Activated naive CD4-positive, alpha-beta T cell treated with anti-CD3 and anti-CD28 coated beads, Interleukin-2, amount 50 U/mL, for 16 hours (primary cell): ENCODE measurements at places on chromosomes 13 and 19.
A peak's percentile ranks its signal among the peaks of the same experiment; 100 is the strongest.

DNA sequence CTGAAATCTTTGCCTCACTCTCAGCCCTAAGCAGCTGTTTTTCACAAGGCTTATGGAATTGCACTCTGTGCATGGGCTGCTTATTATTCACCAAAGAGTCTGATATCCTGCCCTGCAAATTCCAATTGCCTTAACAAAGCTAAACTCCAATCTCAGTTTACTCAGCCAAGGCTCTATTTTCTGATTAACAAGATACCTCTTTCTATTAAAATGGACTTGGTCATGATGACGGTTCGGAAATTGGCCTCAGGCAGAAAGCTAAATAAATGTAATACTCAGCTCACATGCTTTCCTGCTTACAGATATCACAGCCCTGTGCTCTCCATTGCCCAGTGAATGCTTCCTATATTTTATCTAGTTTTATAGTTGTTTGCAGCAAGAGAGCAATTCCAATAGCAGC lies 1270.8 kb downstream of the PCDH9 start:
- DNase-seq = no peak

GRCh38 chr13:56923626-56924140 lies 217.0 kb upstream of the PRR20A start:
- DNase-seq = no peak

GRCh38 chr19:31890230-31890629 lies 455.2 kb upstream of the ZNF507 start:
- no peak for DNase-seq

GRCh38 chr13:49110122-49110912 lies 109.8 kb upstream of the MLNR start:
- DNase-seq = peak; percentile 71

DNA sequence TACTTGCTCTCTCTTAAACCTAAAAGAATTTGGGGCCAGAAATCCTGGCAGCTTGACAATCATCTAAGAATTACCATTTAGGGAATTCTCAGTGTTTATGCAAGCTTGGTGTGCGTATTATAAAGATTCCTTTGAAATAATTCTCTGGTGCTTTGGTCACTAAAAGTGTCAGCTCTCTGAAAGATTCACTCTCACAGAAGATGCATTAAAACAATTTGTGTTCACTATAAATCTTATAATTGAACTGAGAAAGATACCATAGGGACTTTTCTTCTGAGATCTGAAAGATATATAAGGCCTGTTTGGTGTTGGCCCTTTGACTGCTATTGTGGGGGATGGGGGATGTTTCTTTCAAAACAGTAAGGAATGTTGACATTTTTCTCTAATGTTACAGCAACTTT lies 27.3 kb downstream of the EPSTI1 start:
- no peak for DNase-seq

DNA sequence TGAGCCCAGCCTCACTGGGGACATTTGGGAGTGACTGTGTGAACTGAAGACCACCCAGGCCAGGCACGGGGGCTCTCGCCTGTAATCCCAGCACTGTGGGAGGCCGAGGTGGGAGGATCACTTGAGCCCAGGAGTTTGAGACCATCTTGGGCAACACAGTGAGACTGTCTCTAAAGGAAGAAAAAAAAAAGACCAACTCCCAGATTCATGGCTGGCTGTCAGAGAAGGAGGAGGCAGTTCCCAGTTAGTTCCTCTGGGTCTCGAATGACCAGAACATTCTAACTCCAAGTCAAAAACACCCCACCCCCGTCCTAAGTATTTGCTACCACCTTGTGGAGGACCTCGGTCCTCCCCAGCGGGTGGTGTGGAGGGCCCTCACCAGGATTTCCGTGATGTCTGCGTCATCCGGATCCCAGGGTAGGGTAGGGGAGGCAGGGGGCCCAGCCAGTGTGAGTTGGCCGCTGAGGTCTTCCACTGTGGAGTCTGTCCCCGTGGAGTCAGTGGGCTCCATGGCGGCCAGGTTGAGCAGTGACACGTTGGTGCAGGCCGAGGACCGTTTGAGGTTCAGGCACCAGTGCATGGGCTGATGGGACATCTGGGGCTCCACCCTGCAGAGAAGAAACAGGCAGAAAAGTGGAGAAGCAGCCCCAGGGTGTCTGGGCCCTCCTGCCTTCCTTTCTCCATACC lies 1.3 kb downstream of the TSKS start:
- no peak for DNase-seq

DNA sequence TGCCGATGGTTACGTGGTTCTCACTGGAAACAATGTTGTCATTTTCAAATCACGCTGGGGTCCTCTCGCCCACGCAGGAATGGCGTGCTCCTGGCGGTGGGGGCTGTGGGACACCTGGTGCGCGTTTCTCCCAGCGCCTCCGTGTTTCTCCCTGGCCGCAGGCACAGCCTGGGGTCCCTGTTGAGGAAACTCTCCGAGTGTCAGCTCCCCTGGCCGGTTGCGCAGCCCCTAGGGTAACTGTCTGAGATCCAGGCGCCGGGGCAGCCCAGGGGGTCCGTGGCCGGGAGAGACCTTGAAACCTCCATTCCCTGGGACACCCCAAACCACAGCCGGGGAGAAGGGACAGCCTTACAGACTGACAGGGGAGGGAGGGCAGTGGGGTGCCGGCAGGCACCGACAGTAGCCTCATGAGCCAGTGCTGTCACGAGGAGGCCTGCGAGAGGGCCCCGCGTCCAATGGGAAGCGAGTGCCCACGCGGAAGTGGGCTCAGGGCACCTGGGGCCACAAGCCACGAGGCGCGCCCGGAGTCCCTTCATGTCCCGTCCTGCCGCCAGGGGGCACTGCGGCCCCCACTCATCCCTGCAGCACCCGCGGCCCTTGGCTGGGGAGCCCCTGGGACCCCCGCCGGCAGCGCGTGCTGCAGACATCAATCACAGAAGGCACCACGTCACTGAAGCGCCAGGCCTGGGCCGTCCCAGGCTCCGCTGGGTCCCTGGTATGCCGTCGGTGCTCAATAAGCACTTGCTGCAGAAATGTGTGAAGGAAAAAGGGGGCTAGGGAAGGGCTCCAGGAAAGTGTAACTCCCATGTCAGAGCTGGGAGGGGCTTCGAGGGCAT lies 9.5 kb downstream of the ADAMTSL5 start:
- peak; percentile 75 for DNase-seq

DNA sequence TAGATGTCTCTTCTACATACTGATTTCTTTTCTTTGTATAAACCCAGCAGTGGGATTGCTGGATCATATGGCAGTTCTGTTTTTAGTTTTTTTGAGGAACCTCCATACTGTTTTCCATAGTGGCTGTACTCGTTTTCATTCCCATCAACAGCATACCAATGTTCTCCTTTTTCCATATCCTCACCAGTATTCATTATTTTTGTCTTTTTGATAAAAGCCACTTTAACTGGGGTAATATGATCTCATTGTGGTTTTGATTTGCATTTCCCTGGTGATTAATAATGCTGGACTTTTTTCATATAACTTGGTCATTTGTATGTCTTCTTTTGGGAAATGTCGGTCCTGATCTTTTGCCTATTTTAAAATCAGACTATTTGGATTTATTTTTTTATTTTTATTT lies 108.5 kb downstream of the PAN3 start:
- DNase-seq = no peak

DNA sequence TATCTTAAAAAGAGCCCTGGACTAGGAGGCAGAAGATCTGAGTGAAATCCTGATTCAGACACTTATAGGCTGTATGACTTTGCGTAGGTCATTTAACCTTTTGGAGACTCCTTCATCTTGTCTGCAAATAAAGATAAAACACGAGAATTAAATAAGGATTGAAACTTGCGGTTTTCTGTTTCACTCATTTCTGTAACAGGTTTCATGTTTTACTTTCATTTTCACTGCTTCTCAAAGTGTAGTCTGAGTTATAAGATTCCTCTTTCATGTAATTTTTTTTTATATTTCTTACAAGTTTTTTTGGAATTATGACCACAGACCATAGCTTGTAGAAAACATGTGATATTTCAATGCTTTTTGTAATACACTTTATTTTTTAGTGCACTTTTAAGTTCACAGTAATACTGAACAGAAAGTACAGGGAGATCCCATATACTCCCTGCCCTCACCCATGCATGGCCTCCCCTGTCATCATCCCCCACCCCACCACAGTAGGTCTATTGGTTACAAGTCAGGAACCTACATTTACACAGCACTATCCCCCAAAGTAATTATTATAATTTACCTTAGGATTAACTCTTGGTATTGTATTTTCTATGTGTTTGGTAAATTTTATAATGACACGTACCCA lies 174.6 kb downstream of the ITGBL1 start:
- DNase-seq = peak; percentile 41
